ENCODE measurements at places on chromosomes 12 and 14.

DNA sequence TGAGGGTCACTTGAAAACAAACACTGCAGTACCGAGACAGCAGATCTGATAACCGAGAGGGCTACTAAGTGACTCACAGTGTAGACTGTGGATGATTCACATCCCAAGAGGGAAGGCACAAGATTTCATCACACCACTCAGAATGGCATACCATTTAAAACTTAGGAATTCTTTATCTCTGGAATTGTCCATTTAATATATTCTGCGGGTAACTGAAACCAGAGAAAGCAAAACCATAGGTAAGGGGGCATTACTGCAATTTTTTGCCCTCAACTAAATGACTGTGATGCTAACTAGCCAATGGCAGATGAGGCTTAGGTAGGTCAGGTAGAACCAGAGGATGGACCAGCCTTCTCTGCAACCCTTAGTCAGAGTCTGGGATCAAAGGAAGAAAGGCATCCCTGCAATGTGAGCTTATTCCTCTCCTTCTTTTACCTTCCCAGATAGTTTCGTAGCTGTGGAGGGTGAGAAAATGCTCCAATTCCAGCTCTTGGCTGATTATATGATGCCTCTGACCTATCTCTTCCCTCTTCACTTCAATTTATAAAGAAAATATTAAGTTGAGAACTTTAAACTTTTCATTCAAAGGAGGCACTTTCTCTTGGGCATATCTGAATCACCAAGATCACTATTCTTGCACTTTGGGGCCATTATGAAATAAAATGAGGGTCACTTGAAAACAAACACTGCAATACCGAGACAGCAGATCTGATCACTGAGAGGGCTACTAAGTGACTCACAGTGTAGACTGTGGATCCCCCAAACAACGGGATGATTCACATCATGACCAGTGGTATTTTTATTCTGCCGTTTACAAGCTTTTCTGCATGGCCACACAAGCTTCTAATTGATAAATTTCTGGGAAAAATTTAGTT lies 6.8 kb downstream of the ART4 start:
- no peak for DNase-seq

- no peak for DNase-seq
These were observed 135.2 kb upstream of the RFLNA start for GRCh38 chr12:124159655-124160054.

DNA sequence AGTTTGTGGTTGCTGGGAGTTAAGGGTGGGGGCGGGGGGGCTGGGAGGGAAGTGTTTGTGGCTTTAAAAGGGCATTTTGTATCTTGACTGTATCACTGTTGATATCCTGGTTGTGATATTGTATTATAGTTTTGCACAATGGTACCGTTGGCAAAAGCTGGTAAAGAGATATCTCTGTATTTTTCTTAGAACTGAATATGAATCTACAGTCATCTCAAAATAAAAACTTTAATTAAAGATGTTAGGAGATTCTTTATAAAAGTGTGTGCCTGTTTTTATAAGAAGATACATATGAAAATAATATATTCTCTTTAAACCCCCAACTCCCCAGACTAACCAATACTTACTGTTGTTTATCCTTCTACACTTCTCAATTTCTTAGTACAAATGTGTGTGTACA lies 43.2 kb downstream of the TTC6 start:
- no peak for DNase-seq

- no peak for DNase-seq
These were observed 105.0 kb upstream of the CPNE8 start for GRCh38 chr12:39010406-39010805.

DNA sequence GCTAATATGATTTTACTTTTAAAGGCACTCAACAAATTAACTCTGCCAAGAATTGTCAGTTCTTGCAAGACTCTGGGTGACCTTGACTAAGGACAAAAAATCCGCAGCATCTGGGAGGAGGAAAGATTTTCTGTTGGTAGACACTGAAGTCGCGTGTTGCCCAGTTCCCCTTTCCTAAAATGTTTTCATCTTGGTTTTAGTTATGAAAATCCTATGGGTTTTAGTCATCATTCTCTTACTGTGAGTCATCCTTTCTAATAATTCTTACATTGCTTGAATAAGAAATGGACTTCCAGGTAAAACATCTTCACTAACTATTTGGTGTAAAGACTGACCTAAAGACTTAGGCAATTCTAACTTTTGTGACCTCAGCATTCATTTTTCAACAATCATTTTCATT lies 9.1 kb downstream of the GSG1 start:
- no peak for DNase-seq

DNA sequence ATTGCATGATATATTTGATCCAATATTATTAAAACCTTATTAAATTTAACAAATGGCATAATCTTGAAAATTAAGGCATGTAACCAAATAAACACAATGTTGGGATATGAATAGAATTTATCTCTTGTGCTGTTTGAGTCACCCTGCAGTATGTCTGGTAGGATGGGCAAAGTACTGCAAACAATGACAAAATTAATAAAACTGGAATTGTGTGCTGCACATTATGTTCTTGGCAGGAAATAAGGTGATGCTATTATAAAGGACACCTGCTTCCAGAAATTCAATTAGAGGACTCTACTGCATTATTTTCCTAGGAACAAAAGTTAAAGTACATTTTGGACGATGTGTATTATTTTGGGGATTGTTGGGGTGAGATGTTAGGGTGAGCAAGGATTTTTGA lies 132.7 kb downstream of the PPFIA2 start:
- peak; percentile 74 for DNase-seq

- no peak for DNase-seq
These were observed 191.3 kb upstream of the TBX3 start for GRCh38 chr12:114875313-114875712.

- peak; percentile 28 for DNase-seq
These were observed 18.6 kb downstream of the KMT2D start for GRCh38 chr12:49041881-49042484.

DNA sequence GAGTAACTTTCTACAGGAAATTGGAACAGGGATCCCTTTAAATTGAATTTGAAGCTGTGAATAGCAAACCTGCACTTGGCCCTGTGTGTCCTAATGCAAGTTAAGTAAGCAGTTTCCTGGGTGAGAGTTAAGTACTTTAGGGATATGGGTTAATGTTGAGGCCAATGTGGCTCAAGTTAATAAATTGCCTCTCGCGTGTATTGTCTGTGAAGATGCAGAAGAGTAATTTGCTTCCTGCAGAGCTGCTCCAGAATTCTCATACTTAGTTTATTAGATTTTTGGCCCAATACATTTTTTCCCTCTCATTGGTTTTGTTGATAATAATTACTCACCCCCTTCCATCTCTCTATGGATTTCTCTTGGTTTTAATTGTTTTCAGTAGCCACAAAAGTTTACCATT lies 86.5 kb downstream of the SLC25A47 start:
- no peak for DNase-seq

DNA sequence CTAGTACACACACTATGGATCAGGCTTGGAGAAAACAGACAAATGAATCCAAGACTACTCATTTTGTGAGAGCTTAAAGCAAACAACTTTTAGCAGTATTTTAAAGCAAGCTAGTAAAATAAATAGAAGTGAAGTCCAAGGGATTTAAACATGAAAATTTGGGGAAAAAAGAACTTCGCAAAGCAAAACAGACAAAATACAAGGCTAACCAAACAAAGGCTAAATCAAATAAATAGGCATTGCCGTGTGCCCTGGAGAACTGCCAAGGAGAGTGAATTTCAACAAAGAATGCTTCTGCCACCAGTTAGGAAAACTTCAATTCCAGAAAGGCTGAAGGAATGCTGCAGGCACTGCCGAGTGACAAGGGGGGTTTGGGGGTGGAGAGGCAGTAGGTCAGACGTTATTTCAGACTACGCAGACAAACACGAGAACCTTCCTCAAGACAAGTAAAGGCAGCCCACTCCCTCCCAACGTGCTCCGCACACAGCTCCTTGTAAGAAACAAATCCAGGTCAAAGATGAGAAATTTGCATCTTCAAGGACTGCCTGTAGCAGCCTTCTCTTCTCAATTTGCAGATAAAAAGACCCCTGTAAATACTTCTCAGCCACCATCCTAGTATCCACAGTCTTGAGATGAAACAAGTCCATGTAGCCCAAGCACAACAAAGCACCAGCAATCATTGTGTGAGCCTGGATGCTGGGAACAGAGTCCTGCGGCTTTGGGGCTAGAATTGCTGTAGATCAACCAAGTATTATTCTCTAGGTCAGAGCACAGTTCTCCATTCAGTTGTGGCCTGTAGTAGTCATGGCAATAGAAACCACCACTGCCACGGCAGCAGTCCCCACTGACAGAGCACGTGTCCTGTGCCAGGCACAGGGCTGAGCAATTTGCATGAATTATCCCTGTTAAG lies 43.3 kb downstream of the EFCAB11 start:
- DNase-seq = peak; percentile 56
